ENCODE measurements at places on chromosomes 1 and 21.

GRCh38 chr1:111747282-111747734 lies 8.1 kb upstream of the INKA2 start:
- peak; percentile 80 for DNase-seq

DNA sequence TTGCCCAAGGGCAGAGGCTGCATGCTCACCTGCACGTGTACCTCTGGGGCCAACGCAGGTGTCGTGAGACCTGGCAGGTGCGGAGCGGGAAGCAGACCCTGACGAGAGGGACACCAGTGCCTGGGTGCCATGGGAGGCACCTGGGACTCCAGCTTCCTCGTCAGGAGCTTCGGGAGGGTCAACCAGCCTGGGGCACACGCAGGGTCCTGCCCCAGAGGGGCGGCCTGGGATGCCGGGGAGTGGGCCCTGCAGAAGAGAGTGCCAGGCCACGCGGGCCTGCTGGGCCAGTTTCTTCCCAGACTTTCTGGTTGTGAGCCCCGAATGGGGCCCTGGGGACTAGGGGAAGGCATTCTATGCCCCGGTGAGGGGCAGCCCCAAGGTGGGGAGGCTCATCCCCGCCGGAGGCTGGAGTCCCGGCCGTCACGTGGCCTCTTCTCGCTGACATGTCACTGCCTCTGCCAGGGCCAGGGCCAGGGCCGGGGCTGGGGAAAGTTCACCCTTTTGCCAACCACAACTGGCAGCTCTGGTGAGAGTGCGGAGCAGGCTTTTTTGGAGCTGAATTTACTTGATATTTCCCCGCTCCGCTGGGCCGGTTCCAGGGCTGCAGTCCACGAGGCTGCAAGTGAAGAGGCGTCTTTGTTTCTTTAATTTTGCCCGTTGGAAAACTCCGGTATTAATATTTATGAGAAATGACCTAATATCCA lies 38.5 kb upstream of the ACTRT2 start:
- no peak for DNase-seq

GRCh38 chr1:61101536-61101935 lies 19.2 kb downstream of the NFIA start:
- no peak for DNase-seq

DNA sequence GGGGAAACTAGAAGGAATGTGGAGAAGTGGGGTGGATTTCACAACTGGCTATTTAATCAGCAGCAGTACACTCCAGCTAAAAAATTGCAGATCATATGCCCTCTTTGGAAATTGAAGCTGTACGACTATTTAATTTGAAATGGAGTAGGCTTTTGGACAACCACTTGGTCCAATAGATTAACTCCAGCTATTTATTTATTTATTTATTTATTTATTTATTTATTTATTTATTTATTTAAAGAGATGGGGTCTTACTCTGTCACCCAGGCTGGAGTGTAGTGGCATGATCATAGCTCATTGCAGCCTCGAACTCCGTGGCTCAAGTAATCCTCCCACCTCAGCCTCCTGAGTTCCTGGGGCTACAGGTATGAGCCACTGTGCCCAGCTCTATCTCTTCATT lies 312.3 kb downstream of the KCNH1 start:
- DNase-seq, result no peak

GRCh38 chr1:116755066-116755465 lies 836 bp downstream of the CD2 start:
- DNase-seq, result peak; percentile 68

DNA sequence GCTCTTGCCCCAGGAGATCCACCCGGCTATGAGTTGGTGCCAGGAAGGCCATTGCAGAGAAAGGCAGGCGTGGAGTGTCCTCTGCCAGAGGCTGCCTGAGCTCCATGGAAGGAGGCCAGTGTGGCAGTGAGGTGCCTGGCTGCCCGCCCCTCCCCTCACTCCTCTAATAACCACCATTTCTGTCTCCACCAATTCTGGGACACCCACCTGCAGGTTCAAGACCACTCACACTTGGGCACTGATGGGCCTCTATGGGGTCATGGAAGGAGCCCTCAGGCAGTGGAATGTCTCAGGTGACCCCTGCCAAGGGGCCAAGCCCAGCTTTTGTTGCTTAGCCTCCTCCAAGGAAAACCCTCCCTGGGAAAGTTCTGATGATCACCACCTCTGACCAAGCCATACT lies 731.6 kb downstream of the MATN1 start:
- peak; percentile 20 for DNase-seq

GRCh38 chr1:29543586-29543985 lies 307.3 kb downstream of the PTPRU start:
- DNase-seq, result no peak

- DNase-seq, result no peak
Observed at GRCh38 chr1:66248746-66249145, 285.2 kb upstream of the SGIP1 start.

- DNase-seq, result no peak
Observed at GRCh38 chr1:54359393-54360162, 46.6 kb downstream of the SSBP3 start.

DNA sequence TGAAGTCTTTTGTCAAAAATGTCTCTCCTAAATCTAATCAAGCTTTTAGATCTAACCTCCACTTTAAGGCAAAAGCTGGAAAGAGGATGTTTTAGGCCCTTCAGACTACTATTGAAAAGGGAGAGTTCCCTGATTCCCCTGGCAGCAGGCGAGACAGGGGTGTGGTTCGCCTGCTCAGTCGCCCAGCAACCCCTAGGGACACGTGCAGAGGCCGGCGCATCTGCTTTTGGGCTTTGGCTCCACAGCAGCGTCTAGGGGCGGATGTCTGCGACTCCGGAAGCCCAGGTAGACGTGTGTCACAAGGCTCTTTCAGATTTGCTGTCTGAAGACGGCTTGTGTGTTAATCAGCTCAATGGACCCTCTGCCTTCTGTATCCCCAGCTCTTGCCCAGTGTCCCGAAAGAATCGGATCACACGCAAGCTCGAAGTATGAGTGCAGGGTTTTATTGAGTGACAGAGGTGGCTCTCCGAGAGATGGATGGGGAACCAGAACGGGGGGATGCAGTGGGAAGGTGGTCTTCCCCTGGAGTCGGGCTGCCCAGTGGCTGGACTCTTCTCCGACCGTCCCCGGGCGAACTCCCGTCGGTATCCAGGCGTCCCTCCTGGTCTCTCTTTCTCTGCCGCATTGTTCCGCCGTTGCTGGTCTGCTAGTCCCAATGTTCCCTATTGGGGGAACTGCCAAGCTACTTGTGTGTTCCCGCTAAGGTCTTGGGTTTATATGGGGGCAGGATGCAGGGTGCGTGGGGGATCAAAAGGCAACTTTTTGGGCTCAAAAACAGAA lies 45.5 kb downstream of the OLFML2B start:
- DNase-seq, result no peak

GRCh38 chr1:183589874-183590243 lies 400 bp downstream of the NCF2 start:
- no peak for DNase-seq

GRCh38 chr1:198929961-198930599 lies 291.2 kb downstream of the PTPRC start:
- DNase-seq, result no peak

- DNase-seq, result no peak
Observed at GRCh38 chr1:64471218-64472039, 1.5 kb downstream of the CACHD1 start.

DNA sequence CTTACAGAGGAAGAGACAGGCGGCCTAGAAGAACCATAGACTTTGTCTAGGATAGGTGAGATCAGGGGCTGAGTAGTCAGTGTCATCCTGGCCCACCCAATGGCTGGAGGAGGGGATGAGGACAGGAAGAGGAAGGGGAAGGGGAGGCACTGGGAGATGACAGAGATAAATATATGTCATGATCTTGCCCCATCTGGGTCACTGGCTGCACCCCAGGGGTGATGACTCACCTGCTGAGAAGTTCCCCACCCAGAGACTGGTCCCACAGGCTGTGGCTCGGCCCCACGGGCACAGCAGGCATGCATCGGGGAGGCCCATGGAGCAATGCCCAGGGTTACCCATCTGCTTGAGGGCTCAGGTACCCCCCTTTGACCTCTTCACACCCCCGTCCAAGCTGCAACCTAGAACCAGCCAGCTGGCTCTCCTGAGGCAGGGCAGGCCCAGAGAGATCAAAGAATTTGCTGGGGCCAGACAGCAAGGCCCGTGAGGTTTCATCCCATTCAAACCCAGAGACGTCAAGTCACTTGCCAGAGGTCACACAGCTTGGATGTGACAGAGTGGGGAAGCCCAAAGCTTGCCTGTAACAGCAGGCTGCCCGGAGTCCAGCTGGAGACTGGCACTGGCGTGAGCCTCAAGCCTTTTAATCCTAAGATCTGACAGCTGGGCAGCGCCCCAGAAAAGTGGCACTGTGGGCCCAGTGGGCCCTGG lies 34.7 kb upstream of the CASZ1 start:
- DNase-seq, result no peak

GRCh38 chr1:8133190-8133589 lies 107.1 kb upstream of the ERRFI1 start:
- DNase-seq, result no peak

DNA sequence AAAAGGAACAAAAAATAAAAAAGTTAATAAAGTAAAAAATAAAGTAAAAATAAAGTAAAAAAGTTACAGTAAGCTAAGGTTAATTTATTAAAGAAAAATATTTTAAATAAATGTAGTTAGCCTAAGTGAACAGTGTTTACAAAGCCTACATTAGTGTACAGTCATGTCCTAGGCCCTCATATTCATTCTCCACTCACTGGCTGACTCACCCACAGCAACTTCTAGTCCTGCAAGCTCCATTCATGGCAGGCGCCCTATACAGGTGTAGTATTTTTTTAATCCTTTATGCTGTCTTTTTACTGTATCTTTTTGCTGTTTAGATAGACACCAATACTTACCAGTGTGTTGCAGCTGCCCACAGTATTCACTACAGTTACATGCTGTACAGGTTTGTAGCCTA lies 12.4 kb downstream of the ADAR start:
- DNase-seq, result no peak

- no peak for DNase-seq
Observed at GRCh38 chr1:235424092-235424491, 56.9 kb downstream of the TBCE start.

GRCh38 chr21:46284733-46285132 lies 678 bp downstream of the MCM3AP start:
- no peak for DNase-seq

DNA sequence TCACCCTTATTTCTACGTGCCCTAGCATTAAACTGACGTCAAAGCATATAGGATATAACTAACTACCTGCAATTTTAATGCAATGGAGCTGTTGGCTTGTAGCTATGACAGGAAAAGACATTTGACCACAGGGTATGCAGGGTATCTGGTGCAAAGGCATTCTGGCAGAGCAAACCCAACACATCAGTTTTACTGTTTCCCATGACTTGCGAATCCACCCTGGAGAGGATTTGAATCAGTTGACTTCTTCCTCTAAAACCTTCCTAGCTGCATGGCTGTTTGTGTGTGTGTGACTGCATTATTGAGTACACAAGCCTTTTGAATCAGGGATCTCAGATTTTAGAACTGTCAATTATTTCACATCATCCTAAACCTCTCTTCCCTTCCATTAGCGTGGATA lies 41.7 kb upstream of the SYT14 start:
- DNase-seq, result no peak

GRCh38 chr1:182426442-182427430 lies 23.2 kb upstream of the RGSL1 start:
- no peak for DNase-seq

DNA sequence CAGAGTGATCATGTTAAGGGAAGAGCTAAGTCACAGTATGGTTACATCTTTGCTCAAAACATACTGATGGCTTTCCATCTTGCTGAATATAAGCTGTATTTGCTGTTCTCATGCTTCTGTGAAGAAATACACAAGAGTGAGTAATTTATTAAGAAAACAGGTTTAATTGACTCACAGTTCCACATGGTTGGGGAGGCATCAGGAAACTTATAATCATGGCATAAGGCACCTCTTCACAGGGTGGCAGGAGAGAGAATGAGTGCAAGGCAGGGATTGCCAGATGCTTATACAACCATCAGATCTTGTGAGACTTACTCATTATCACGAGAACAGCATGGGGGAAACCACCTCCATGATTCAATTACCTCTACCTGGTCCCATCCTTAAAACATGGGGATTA lies 24.4 kb upstream of the RGS5 start:
- DNase-seq, result no peak

GRCh38 chr1:116258668-116259419 lies 114.2 kb upstream of the ATP1A1 start:
- DNase-seq, result no peak

GRCh38 chr1:209642816-209643215 lies 9.4 kb downstream of the LAMB3 start:
- no peak for DNase-seq

- DNase-seq, result no peak
Observed at GRCh38 chr1:240672132-240672811, 60.3 kb upstream of the GREM2 start.

- no peak for DNase-seq
Observed at GRCh38 chr21:27582246-27582947, 615.5 kb upstream of the ADAMTS5 start.

GRCh38 chr1:195717651-195718050 lies 890.6 kb downstream of the KCNT2 start:
- no peak for DNase-seq

Data from stimulated activated effector memory CD8-positive, alpha-beta T cell treated with anti-CD3 and anti-CD28 coated beads, Interleukin-12 subunit alpha, Interleukin-12 subunit beta, amount 100 ng/mL, for 72 hours (primary cell).